A549 treated with dexamethasone at 1 μM for 4 hours (cell line): ENCODE measurements at places on chromosomes 3 and 15. TPM values are rescaled to one million over a fixed set of nuclear protein-coding genes. Genes with fewer than 3 reads are reported as not detected.

ONECUT1 gene
- total RNA-seq, result 0.15 to 0.32 TPM (median 0.20 TPM) in 5 replicates

LRRC2 gene
- not detected in 5 replicates for total RNA-seq

LRRC49 gene
- 4.1 to 5.2 TPM (median 4.7 TPM) in 5 replicates for total RNA-seq

ACTC1 gene
- 0.18 to 0.54 TPM (median 0.35 TPM) in 5 replicates for total RNA-seq

FETUB gene
- 0.13 to 0.38 TPM (median 0.23 TPM) in 5 replicates for total RNA-seq
